ENCODE measurements at places on chromosomes 7 and 10.

DNA sequence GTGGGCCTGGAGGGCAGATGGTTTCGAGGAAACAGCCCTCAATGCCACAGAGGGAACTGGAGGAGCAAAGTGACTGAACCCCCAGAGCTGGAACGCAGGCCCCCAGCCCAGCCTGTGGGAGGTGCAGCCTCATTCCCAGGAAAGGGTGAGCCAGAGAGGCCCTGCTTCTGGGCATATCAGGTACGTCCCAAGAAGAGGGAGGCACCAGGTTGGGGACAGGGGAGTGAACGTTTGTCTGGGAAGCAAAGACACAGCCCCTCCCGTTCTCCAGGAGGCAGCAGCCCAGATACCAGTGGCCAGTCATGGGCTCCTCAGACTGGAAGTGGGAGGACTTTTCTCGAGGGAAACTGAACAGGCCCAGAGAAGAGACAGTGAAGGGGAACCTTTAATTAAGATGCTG lies 74.3 kb upstream of the RET start:
- no peak for DNase-seq

DNA sequence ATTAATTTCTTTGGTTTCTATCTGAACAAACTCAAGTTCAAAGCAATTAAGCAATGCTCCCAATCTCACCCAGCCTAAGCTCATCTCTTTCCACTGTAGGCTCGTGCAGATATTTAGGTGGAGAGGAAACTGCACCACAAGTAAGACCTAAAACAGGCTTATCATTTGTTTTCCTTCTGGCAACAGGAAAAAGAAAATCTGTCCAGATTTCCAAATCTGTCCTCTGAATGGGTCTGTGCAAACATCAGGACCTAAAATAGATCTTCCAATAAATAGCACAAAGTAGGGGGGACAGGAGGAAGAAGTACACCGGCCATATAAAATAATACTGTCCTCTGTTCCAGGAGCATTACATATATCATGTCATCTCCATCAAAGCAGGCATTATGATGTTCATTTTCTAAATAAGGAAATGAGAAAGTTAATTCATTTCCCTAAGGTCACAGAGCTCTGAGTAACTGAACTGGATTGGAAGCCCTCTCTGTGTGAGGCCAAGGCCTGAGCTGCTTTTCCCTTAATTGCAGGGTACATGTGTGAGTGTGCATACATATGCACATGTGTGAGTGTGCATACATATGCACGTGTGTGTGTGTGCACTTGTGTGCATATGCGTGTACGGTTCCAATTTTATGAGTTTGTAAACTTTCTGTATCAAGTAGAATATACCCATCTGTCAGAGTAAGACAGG lies 92.8 kb upstream of the PARD3 start:
- no peak for DNase-seq

DNA sequence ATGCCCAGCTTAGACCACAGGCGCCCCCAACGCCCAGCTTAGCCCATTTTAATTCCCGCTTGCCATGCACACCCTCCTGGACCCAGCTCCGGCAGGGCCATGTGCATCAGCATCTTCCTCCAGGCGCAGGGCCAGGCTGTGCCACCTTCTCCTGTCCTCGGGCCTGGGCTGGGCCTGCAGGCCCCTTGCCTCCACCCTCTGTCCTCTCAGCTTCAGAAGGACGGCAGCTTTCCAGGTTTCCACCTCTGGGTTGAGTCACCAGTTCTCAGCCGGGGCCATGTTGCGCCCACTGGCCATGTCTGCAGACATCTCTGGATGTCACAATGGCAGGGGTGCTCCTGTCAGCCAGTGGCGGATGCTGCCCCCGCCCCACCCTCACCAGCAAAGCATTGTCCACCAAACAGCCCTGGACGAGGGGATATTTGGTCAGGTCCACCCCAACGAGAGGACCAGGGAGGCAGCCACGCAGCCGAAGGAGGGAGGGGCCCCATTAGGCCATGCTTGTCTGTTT lies 59.1 kb upstream of the NKX6-2 start:
- DNase-seq = no peak

DNA sequence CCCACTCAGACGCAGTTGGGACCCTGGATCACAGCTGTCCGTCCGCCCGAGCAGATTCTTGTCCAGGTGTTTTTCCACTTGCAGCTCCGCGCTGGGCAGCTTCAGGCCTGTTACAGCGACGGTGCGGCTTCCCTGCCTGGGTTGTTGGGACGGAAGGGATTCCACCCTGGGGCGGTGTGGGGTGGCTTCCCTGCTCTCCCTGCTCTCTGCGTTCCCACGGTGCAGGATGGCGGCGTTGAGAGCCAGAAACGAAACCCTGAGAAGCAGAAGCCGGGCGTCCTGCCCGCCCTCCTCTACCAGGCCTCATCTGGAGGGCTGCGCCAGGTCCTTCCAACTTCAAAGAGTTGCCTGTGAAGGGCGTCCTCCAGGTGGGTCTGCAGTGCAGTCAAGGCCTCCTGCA lies 194.4 kb downstream of the ADARB2 start:
- DNase-seq = no peak

DNA sequence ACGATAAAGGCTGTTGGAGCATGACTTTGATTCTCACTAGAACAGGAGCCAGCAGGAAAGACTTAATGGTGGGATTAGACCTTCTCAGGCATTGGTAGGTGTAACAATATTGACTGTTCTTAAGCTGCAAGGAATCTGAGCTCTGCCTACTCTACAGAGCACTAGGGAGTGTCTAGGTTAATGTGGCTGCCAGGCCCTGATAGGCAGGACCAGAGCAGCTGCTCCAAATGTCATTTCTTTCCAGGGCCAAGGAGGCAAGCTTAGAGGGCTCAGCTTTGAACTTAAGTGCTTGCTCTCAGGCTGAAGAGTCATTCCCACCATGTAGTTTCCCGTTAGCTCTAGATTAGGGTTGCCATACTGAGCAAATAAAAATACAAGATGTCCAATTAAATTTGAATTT lies 96.8 kb downstream of the RAB18 start:
- no peak for DNase-seq

DNA sequence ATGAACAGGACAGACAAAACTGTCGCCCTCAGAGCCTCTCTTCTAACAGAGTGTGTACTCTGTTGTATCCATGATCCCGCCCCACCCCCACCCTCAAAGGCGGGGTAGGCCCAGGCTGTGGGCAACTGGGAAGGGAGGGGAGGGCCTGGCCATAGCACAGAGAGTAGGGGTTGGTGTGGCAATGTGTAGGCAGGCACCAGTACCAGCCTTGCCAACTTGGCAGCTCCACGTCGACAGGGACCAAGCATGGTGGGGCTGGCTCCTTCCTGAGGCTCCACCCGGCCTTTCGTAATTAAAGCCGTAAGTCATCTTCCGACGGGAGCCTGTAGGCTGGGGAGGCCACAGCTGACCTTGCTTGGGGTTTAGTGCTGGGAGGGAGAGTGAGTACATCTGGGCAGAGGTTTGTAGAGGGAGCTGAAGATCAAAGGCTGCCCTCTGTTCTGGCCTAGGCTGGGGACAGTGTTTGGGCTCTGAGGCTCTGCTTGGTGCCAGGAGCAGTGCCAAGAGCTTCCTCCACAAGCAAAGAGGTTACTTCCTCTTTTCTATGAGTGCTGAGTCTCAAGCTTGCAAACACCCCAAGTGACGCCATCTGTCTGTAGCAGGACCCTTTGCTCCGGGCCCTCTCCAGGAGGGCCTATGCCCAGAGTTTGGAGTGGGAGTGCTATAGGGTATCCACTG lies 121.6 kb downstream of the C10orf105 start:
- peak; percentile 76 for DNase-seq

DNA sequence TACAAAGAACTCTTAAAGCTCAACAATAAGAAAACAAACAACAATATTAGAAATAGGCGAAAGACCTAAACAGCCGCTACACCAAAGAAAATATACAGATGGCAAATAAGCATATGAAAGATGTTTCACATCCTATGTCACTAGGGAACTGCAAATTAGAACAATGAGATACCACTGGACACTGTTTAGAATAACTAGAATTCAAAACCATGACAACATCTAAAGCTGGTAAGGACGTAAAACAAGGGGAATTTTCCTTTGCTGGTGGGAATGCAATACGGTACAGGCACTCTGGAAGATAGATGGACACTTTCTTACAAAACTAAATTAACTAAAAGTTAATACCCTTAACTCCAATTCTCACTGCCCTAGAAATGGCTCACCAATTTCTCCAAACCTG lies 44.5 kb downstream of the THSD7A start:
- DNase-seq = no peak

GRCh38 chr10:520402-520787 lies 169.1 kb downstream of the DIP2C start:
- no peak for DNase-seq

GRCh38 chr10:124596962-124597845 lies 135.6 kb downstream of the LHPP start:
- DNase-seq = no peak

DNA sequence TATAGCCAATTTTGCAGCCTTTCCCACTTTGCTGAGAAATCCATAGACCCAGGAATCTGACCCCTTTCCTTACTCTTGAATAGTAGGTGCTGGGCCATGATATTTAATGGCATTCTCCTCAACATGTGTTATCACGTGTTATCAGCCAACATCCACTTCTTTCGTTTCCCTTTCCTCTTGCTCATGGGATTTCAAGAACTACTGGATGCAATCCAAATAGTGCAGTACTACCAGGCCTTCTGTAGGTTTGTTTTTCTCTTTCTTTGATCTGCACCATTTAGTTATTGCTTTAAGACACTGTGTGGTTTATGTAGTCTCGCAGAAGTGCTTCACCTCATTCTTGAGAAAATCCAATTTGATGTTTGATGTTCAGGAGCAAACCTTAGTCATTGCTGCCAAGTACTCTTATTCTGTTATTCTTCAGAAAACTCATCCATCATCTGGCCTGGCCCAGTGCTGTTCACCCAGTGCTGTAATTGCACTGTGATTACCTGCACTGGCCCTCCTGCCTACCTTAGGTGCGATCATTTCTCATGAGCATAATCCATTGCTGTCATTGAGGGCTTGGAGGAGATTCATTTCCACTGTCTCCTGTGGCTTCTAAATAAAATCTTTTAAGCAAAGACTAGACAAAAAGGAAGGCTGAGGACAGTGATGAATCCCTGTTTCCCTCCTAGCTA lies 315.3 kb downstream of the BMPER start:
- DNase-seq = no peak

- no peak for DNase-seq
Observed at GRCh38 chr10:58919927-58920654, 256.4 kb upstream of the PHYHIPL start.

GRCh38 chr10:55476129-55476528 lies 675.1 kb upstream of the PCDH15 start:
- DNase-seq = no peak

- DNase-seq = no peak
Observed at GRCh38 chr10:89347701-89348457, 20.1 kb downstream of the IFIT3 start.

GRCh38 chr10:121526801-121527221 lies 71.4 kb downstream of the FGFR2 start:
- DNase-seq = no peak

DNA sequence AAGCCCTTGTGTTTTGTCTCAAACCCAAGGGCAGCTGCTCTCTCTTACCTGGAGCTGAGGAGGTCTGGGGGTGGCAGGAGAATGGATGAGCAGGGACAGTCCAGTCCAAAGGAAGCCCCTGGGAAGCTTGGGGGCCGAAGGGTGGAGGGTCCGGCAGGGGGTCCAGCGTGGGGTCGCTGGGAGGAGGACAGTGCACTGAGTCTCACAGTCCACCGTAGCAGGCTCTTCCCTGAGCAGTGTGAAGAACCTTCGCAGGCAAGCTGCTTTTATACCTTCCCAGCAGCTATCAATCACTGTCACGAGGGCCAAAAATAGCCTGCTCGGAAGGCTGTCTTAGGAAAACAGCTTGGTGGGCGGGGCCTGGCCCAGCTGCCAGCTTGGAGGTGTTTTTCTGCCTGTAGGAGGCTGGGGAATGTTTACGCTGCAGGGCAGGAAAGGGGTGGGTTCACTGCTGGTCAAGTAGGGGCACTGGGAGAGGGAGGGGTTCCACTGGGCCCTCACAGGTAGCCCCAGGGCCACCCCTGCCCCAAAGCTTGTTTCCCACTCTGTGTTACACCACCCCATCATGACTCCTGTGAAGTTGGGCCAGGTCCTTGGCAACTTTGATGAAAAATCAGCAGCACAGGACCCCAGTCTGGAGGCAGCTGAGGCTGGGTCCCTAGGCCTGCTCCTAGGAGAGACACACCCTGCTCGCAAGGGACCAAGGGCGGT lies at the start of gene DEPP1:
Gene DEPP1 (minus strand): TSS at position 240 of the 711 bp plus-strand sequence. CDS start 779 bp downstream, outside the sequence.
- no peak for DNase-seq

All from nucleus accumbens (tissue), 56 donors.